ENCODE measurements at places on chromosomes 12 and 14.

- DNase-seq, result no peak
Measured at GRCh38 chr14:32709027-32709426, 229.7 kb upstream of the NPAS3 start.

DNA sequence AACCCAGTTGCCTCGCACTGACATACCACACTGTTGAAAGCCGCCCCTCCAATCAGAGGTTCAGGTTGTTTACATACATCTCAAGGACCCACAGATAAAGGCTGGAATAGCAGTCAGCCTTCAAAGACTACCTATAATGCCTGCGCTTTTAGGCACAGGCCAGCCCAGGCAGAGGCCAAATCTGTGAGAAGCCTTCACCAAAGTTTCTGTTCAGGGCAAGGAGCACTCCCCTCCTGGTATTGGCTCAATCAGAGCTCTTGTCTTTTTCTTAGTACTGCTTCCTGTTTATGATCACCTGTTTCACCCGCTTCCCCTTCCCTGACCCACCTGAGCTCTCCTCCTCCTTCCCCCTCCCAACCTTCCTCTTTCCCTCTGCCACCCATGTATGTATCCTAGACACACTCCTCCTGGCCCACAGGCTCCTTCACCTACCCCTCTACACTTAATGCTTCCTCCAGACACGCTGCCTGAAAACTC lies 34.8 kb downstream of the DUSP16 start:
- no peak for DNase-seq

DNA sequence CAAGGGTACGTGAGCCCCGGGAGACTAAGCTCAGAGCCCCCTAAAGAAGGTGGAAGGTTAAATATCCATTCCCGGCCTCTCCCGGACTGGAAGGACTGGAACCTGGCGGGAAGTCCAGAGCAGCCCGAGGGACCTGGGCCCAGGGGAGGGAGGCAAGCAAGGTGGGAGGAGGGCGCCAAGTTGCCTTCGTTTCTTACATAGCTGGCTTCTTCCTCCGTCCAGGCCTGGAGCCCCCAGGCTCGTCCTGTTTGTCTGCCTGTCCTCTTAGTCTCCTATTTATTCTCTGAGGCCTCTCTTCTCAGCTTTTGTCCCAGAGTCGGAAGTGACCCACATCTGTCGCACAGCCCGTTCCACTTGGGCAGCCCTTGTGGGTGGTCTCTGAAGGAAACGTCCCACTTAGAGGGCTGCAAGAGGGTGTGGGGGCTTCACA lies 745 bp downstream of the PCK2 start:
- no peak for DNase-seq

- no peak for DNase-seq
Measured at GRCh38 chr14:21528381-21529348, 2.5 kb upstream of the SALL2 start.

- DNase-seq, result no peak
Measured at GRCh38 chr14:52917735-52918134, 33.1 kb downstream of the FERMT2 start.

DNA sequence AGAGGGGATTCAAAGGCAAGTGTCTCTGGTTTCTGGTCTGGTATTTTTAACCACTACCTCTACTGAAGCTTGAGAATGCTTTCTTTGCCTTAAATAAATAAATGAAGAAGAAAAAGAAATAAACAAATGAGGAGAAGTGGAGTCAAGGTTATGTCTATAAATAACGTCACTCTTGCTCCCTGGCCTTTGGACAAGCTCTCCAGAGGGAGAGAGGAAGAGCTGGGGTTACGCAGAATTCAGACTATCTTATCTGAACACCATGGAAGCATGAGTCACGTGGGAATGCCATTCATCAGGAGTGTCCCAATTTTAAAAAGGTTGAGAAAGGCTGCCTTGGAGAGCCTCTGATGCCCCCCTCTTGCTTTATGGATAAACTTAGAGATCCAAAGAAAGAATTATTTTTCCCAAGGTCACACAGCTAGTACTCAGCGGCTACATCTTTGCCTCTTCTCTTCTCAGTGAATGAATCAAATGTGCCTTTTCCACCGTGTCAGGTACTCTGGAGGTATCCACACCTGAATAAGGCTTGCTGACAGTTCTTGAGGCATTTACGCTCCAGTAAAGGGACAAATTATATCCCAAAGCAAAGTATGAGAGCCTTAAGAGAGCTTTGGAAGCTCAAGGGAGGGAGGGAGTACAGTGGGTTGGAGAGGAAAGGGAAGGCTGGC lies 12.9 kb upstream of the MSI1 start:
- no peak for DNase-seq

- DNase-seq, result no peak
Measured at GRCh38 chr12:45348311-45348710, 132.4 kb downstream of the ANO6 start.

GRCh38 chr14:32813401-32813800 lies 125.3 kb upstream of the NPAS3 start:
- DNase-seq, result no peak

DNA sequence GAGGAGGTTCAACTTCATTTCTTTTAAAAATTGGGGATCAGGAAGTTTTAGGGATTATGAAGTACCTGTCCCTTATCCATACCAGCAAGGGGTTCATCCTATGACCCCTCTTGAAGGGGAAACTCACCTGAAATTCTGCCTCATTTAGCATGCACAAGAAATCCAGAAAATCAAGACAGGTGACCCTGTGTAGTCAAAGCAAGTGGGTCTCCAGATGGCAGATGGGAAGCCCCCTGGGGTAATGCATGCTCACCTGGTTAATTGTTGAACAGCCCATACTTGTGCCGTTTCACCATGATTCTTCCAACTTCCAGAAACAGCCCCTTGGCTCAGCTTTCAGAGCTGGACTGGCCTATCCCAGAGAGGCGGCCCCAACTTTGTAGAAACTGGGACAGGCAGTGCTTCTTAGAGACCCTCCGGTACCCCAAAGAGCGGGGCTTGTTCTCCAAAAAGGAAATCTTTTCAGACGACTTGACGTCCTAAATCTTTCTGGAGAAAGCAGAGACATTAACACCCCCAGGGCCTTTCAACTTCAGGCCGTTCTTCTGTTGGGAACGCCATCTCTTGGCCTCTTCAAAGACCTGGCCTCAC lies 66.3 kb upstream of the ESRRB start:
- no peak for DNase-seq

- DNase-seq, result peak; percentile 95
Measured at GRCh38 chr12:69738351-69739286, at the start of gene RAB3IP. Gene RAB3IP (plus strand): TSS chr12:69738860. CDS start chr12:69755409, 16,549 bp downstream.

DNA sequence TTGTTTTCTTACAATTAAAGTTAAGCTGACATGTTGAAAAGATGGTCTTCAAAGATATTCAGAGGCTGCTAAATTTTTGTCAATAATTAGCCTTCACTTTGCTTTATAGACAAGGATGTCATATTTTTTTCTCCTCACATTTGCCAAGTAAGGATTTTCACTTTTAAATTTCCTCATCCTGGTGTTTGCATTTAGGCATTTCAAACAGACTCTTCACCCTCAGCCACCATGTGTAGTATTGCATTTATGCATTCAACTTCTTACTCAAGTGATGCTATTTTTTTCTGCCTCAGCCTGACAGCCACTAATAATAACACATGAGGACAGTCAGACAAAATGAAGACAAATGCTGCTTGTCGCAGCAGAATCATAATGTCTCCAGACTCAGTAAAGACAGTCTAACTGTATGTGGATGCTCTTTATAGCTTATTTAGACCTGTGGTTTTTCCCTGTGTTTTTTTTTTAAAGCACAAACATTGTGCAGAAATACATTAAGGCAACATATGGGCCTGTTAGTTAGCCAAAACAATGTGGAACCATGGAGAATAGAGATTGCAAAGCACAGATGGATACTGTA lies 481.5 kb downstream of the NPAS3 start:
- no peak for DNase-seq

DNA sequence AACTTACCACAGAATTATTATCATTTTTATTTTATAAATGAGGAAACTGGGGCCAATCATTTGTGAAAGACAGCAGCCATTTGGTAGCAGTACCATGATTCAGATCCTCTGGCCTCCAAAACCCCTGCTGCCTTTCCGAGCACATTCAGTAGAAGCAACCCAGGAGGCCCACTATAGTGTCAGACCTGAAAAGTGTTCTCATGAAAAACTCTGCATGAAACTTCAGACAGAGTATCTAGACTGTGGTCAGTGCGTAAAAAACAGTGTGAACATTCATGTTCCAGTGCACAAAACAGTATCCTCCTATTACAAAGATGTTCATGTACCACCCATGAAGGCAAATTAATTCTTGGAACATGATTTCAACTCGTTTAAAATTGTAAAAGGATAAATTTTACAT lies 112.0 kb downstream of the EPS8 start:
- DNase-seq, result no peak

- no peak for DNase-seq
Measured at GRCh38 chr14:80624581-80624980, 317.0 kb downstream of the CEP128 start.

DNA sequence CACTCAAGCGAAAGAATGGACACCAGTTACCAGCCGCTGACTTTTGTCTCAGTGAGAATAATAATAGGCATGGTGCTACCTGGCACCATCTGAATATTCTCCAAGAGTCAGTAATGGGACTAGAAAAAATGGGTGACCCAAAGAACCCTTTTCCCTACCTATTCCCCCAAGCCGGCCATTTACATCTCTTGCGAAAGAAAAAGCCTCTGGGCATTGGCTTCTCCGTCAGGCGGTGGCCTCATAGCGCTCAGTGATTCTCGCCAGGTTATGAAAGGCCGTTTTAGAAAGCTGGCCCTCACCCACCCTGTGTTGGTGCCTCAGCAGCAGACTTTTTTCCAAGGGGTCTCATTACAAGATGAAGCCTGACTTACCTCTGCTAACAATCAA lies 523 bp upstream of the SLC6A15 start:
- DNase-seq, result no peak

GRCh38 chr12:2274733-2275132 lies 221.9 kb downstream of the CACNA1C start:
- DNase-seq, result no peak

- DNase-seq, result no peak
Measured at GRCh38 chr12:84701041-84701440, 211.6 kb downstream of the SLC6A15 start.

GRCh38 chr14:25080682-25081081 lies 30.7 kb upstream of the STXBP6 start:
- DNase-seq, result no peak

DNA sequence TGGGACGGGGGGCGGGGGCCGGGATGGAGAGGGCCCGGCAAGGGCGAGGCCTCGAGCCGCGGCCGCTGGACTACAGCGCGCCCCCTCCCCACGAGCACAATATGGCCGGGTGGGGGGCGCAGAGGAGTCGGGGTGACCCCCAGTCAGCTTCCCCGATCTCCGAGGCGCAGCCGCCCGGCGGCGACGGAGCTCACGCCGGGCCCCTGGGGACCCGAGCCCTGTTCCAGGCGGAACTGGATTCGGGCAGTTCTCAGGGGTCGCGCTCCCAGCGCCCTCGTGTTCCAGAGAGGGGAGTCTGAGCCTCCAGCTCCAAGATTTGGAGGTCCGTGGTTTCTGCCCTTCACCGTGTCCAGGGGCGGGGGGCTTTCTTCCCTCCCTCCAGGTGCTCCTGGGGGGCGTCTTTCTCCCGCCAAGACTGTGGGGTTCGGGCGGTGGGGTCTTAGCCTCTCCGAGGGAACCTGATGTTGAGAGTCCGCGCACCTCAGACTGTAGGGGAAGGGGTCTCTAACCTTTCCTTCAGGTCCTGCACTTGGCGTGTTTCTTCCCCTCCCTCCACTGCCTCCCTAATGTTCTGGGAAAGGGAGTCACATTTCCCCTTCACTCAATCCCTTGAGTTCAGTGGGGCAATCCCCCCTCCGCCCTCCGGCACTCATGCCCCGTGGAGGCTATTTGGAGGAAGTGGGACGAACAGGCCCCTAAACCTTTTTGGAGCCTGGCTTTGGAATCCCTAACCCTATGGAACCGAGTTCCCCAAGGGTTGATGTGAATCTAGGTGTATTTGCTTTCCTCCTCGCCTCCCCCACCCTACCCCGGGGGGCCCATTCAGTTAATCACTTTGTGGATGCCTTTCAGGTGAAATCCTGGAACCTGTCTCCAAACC lies 584 bp downstream of the ACVR1B start:
- no peak for DNase-seq

DNA sequence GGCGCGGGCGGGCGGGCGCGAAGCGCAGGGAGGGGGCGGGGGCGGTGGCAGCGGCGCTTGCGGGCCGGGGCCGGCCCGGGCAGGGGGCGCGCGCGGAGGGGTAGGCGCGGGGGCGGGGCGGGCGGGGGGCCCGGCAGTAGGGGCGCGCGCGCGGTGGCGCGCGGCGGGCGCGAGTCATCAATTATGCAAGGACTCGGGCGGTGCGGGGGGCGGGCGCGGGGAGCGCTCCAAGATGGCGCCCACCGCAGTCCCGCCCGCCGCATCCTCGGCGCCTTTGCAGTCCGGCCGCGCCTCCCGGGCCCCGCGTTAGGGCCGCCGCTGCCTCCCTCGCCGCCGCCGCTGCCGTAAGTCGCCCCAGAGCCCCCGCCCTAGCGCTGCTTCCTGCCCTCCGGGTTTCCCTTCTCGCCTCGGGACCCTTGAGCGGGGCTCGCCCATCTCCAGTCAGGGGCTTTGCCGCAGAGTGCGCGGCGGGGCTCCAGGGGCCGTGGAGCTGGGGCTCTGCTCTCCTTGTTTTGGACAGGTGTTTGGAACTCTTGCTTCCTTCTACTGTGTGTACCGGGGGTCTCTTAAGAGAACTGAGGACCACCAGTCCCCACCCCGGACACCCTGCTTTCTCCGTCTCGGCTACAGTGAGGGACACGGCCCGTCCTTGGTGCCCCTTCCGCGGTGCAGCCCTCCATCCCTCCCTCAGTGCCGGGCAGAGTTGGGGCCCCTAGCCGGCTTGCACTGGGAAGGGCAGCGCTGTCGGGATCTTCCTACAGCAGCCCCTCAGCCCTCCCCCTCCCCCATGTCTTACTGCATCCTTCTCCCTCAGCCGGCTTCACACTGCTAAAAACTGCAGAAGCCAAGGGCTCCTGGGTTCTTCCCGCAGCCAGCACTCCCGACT lies at the start of gene SCN8A:
Gene SCN8A (plus strand): TSS at position 218 of the 886 bp plus-strand sequence. CDS start 71,585 bp downstream, outside the sequence.
- peak; percentile 71 for DNase-seq

GRCh38 chr14:45123271-45123670 lies 11.0 kb downstream of the FKBP3 start:
- DNase-seq, result no peak

DNA sequence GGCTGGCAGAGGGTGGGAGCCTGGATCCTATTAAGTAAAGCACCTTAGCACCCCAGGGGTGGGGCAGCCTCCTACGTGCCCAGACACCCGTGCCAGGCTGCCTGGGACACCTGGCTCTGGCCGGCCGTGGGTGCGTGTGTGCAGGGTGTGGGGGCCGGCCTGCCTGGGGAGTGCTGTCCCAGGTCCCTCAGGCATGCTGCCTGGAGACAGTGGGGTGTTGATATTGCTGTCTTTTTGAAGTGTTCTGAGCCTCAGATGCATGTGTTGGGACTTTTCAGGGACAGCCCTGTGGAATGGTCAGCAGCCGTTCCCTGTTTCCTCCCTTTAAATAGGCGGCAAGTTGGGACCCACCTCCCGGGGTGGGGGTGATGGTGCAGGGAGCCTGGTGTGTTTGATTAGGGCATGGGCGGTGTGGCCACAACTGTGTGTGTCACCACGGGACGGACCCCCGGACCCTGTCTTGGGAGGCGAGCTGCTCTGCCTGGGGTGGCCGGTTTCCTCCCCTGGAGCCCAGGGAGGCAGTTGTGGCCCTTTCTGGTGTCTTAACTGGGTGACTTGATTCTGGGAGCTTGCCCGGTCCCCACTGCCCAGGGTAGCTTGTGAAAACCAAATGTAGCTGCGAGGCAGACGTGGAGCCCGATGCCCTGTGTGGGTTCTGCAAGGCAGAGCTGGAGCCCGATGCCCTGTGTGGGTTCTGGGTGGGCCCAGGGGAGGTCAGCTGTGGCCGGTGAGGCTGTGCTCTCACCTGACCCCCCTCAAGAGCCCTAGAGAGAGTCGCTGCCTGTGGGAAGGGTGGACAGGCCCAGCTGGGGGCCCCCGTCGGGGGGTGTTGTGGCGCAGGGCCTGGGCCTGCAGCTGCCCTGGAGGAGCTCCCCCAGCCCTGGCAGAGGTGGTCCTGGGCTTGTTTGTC lies 8.2 kb downstream of the ULK1 start:
- DNase-seq, result no peak
